ENCODE measurements at places on chromosomes 13 and 19.

GRCh38 chr19:9862938-9863337 is 27.8 kb downstream of the PIN1 start:
- DNase-seq, result no peak

GRCh38 chr13:28964052-28964451 is 143.9 kb downstream of the MTUS2 start:
- DNase-seq, result no peak

- no peak for DNase-seq
These were observed 29.7 kb downstream of the OLFM2 start for GRCh38 chr19:9906475-9907087.

DNA sequence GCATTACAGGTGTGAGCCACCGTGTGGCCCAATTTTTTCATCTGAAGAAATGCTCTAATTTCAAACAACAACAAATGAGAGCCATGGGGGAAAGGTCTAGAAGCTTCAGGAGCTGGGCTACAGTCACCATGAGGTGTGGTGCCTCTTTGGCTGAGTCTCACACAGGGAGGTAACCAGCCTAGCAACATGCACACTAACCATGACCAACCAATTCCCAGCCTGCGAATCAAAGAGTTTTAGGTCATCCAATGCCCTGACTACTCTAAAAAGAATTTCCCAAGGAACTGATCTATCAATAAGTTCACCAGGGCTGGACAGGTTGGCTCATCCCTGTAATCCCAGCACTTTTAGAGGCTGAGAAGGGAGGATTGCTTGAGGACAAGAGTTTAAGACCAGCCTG is 29.9 kb downstream of the PBX4 start:
- no peak for DNase-seq

GRCh38 chr19:16895467-16896145 is 6.8 kb downstream of the F2RL3 start:
- no peak for DNase-seq

DNA sequence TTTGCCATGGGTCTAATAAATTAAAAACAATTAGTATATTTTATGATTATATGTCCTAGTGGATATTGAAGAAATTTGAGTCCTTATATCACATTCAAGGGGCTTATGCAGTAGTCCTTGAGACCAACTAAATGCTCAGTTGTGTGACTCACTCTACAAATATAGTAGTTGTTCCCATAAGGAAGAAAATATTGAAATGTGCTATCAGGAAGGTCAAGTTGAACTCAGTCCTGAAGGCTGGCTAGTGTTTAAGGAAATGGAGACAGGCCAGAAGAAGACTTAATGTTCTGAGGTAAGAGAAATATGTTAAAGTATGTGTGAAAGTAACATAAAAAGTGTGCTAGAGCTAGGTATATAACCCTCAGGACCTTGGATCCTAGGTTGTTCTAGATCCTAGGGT is 766.1 kb upstream of the GPC6 start:
- DNase-seq, result no peak

- DNase-seq, result no peak
These were observed 17.6 kb downstream of the ACOD1 start for GRCh38 chr13:76965759-76966421.

DNA sequence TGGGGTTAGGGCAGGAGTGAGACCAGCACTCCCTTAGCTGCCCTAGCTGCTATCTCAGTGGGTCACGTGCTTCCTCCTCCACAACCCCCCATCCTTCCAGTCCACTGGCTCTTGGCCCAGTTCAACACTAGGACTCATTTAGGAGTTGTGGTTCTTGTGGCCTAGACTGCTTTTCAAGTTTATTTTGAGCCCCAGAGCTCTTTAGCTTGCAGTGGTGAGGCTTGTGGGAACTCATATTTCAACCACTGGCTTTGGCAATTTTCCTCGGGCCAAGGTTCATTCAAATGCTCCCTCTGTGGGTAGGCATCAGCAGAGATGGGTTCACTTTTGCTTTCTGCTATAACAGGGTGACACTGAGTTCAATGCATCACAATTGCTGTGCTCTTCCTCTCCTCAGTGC is 436.2 kb upstream of the SLITRK5 start:
- DNase-seq, result no peak

GRCh38 chr13:97493456-97493855 is 59.5 kb downstream of the RAP2A start:
- DNase-seq, result no peak

DNA sequence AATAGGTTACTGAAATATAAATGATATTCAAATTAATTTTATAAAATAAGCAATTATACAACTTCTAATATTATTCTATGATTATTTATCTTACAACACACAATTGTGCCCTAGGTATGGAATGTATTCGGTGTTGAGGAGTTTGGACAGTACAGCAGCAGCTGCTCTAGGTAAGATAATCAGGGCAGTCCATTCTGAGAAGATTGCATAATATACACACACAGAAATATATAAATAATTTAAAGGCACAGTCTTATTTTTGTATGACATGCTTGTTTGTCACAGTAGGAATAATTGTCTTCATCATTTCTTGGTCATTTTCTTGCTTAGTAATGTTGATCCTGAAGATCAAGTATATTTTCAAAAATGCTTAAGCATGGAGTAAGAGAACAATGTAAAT is 849.4 kb upstream of the MIR17HG start:
- DNase-seq, result no peak

- DNase-seq, result no peak
These were observed 232.0 kb downstream of the B3GLCT start for GRCh38 chr13:31431722-31432137.

GRCh38 chr19:55044286-55044685 is 6.2 kb upstream of the GP6 start:
- DNase-seq, result no peak

- no peak for DNase-seq
These were observed 19.0 kb downstream of the N4BP2L1 start for GRCh38 chr13:32409001-32409313.

GRCh38 chr19:46493236-46494145 is 2.2 kb downstream of the PNMA8B start:
- no peak for DNase-seq

DNA sequence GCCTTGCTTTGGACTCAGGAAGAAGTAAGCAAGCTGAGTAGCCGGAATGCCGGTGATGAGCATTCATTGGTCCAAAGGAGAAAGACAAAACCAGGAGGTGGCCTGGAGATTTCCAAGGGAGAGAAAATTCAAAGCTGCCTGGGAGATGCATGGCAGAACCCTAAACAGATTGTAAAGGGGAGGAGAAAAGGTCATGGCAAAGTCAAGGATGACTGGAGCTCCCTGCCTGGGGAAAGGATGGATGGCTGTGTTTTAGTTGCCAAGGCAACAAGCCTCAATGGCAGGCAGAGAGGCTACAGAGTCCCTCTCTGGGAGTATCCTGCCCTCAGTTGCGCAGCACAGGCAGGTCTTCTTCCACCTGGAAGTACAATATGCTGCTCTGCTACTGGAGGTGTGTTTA is 134.0 kb downstream of the ENOX1 start:
- DNase-seq, result no peak

GRCh38 chr13:112583592-112584277 is 4.2 kb downstream of the TUBGCP3 start:
- no peak for DNase-seq

DNA sequence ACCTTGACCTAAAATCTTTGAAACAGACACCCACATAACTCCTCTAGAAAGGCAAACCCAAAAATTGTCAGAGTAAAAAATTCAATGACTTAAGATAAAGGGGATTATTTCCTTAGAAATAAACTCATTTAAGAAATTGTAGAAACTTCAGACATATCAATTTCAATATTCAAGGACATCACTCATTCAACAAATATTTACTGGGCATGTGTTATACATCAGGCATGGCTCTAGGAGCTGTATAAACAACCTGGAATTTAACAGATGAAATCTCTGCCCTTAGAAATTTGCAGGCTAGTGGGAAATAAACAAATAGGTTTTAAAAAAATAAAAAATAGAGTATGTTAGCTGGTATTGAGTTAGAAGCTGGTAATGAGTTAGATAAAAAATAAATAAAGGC is 84.0 kb upstream of the LSM14A start:
- no peak for DNase-seq

GRCh38 chr13:103731959-103732358 is 665.7 kb upstream of the SLC10A2 start:
- DNase-seq, result no peak

DNA sequence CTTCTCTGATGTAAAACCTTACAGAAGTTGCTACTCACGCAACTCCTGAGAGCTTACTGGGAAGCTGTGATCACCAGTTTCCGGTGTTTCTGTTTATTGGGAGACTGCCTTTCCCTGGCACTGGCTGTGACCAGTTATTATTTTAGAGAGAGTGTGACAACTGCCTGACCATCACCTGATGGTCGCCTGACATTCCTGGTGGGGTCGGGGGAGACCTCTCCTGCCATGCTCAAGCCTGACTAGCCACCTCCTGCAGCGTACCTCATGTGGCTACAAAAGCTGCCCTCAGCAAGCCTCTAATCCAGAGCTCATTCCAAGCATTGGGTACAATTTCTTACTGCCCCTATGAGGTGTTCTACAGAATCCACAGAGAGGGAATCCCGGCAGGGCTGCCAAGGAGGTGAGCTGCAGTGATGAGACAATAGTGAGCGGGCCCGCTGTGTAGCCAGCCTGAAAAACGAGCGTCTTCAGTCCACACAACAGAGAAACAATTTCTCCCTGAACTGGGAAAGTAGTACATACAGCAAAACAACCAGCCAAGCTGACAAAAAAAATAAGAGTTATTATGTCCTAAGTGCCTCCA is 28.7 kb downstream of the GJA3 start:
- DNase-seq, result no peak

DNA sequence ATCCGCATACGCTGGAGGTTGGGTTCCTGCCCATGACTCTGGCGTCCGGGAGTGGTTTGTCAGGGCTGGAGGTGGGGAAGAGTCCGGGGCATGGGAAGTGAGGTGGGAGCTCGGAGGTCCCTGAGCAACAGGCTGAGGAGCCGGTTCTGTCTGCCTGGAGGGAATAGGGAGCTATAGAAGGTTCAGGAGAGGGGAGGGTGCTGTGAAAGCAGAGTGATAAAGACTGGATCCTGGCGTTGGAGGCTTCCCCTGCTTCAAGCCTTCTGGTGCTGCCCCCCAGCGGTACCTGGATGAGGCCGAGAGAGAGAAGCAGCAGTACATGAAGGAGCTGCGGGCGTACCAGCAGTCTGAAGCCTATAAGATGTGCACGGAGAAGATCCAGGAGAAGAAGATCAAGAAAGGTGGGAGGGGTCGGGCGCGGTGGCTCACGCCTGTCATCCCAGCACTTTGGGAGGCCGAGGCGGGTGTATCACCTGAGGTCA is 2.6 kb downstream of the HMG20B start:
- DNase-seq, result no peak

DNA sequence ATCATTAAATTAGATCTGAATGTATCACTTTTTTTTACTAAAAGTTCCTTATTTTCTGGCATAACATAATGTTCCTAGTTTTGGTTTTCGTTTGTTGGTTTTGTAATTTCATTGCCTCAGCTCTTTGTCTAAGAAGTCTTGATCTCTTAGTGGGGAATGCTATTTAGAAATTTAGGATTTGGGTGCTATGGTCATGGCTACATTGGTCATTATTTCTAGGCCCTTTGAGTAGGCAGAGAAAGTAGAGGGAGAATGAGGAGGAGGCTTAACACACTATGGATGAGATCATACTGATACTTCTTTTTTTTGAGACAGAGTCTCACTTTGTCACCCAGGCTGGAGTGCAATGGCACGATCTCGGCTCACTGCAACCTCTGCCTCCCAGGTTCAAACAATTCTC is 41.8 kb downstream of the PIBF1 start:
- no peak for DNase-seq

GRCh38 chr13:111328574-111329410 is 8.3 kb downstream of the TEX29 start:
- DNase-seq, result no peak

DNA sequence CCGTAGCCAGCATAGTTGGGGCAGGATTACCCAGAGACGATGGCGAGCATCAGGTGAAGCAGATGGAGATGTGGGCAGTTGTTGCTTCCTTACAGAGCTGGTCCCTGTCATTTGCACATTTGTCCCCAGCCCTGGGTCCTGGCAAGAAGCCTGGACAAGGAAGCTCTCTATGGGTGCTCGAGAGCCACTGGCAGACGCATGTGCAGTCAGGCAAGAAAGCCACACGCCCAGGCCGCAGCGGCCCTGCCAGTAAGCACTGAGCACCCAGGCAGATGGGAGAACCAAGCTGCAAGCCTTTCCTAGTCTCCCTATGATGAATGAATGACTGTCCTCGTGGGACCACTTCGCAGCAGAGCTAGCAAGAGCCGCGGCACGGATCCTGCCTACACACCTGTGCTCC is 182.8 kb downstream of the FOXO1 start:
- DNase-seq, result no peak

DNA sequence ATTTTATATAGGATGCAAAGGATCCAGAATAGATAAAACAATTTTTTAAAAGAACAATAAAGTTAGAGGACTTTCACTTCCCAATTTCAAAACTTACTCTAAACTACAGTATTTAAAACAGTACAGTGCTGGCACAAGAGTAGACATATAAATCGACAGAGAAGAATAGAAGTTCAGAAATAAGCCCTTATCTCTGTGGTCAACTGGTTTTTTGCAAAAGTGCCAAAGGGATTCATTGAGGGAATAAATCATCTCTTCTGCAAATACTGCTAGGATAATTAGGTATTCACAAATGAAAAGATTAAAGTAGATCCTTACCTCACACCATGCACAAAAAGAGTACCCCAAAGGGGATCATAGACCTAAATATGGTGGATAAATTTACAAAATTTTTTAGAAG is 431.0 kb upstream of the HTR2A start:
- no peak for DNase-seq

DNA sequence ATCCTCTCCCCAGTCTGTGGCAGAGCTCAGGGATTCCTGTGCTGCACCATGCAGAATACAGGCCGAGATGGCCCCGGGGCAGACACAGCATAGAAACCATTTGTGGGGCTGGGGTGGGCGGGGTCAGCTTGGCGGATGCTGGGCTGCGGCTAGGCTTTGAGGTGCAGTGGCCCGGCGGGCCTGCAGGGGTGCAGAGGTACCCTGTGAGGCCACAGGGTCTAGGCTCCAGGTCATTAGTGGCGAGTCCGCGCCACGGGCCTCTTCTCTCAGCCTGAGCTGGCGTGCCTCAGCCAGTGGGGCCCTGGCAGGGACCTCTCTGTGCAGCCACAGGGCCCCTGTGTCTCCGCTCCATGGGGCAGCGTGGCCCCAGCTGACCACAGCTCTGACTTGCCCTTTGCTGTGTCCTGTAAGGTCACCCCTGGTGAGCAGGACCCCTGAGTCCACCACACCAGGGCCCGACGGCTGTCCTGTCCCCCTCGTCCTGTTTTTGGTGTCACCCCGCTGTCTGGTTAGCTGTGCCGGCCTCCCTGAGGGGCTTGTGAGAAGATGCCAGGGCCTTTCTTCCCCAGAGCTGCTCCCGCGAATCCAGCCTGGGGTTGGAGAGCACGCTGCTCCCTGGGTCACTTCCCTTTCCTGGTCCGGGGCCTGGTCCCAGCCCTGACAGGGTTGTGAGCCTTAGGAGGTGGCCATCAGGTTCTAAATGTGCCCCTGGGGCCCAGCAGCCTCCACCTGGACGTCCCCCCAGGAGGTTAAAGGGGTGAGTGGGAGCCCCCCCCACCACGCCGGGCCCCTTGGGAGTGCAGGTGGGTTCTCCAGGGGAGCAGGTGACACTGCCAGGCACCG is 12.1 kb downstream of the KDM4B start:
- DNase-seq, result no peak

Data from caudate nucleus (tissue), 63 donors.